ENCODE measurements at places on chromosomes 2 and 18.
A peak's percentile ranks its signal among the peaks of the same experiment; 100 is the strongest.

DNA sequence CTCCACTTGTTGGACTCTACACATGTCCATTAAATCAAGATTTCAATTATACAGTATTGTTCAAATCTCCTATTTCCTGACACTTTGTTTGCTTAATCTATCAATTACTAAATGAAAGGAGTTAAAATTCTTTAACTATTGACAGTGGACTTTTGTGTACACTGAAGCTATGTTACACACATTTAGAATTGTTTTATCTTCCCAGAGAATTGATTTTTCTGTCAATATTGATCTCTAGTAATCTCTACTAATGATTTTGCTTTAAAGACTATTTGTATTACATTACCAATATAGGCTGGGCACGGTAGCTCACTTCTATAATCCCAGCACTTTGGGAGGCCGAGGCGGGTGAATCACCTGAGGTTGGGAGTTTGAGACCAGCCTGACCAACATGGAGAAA, 215.7 kb downstream of the WDPCP start:
- DNase-seq = no peak

DNA sequence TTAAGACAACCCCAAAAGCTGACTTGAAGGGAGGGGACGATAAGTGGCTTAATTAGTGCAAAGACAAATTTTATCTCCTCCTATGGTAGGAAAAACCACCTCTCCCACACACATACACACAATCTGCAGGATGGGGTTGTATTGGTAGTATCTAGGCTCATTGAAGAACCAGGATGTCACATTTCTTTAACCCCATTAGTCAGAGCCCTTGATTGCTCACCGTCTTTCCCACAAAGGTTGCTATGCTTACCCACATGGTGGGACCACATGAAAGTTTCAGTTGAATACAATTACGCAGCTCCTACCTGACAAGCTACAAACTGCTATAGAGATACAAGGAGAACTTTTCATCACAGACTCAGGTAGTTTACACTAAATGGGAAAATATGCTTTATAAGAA, 765.0 kb upstream of the CELF4 start:
- DNase-seq = no peak

- DNase-seq = no peak
Observed at GRCh38 chr18:63570721-63571120, 16.4 kb upstream of the SERPINB13 start.

- no peak for DNase-seq
Observed at GRCh38 chr2:31237348-31238017, 3.5 kb downstream of the EHD3 start.

GRCh38 chr2:63862806-63863205, 21.1 kb downstream of the UGP2 start:
- DNase-seq = no peak

DNA sequence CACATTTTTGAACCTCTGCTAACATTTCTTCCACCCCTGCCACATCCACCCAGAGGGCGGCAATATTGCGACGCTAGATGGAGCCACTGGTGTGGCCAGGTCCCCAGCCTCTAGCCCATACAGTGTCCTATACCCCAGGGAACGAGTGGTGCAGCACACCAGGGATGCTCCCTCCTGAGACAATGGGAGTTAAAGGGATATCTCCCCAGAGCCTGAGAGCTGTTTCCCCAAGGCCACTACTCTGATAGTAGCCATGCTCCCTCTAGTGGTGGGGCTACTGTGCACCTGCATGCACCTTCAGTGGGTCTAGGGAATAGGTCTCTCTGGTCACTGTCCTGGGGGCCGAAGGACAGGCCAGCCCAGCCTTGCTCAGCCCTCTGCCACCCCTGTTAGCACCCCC, 336.4 kb upstream of the FSHR start:
- DNase-seq = peak; percentile 12

DNA sequence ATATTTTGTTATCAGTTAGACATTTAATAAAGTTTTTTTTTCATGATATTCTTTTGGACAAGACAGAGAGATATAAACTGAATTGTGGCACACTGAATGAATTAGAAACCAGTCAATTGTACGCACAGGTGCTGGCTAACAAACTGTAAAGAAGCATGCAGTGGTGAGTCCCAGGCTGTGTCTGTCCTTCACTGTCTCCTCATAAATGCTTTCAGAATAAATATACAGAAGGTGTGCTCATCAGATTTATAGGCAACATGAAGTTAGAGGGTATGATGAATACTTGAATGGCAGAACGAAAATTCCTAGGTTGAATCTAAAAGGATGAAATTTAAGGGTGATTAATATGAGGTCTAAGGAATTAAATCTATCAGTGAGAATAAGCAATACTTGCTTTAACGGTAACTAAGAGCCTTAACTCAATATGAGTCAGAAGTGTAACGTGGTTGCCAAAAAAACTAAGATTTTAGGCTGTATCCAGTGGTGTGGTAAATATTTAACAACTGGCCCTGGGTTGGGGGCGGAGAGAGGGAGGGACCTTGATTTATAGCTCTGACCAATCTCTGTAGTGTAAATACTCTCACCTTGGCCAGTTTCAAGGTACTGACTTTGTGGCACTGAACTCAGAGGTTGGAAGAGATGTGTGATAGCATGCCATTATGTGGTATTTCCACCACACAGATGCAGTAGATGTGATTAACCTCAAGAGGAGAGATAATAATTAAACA, 41.9 kb upstream of the AAK1 start:
- DNase-seq = no peak

DNA sequence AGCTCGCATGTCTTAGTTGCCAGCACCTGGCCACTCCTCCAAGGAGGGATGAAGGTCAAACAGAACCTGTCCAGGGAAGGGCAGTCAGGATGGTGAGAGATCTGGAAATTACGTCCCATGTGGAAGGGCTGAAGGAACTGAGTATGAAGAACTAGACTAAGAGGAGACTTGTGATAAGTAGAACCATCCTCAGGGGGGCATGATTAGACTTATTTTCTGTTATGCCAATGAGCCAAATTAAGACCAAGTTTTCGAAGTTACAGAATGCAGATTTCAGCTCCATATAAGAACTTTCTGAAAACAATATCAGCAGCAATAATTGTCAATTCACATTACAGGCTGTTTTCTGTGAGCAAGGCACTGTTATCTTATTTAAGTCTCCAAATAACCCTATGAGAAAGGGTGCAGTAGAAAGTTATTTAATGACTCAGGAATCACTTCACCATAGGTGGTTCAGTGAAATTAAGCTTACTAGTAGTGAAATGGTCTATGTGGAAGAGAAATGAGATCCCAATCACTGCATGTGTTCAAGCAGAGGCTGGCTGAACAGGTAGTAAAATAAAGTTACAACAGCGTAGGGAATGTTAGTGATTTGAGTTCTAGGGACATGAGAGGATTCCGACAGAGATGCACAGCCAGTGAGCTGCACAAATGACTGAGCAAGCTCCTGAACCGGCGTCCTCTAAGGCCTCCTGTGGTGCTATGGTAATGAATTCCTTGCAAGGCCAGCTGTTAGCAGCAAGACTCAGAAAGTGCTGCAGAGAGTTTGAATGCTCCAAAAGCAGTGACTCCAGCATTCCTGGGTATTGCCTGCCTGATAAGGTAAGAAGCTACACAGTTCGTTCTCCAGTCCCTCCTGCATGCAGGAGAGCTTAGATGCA, 4.5 kb upstream of the DYM start:
- no peak for DNase-seq

DNA sequence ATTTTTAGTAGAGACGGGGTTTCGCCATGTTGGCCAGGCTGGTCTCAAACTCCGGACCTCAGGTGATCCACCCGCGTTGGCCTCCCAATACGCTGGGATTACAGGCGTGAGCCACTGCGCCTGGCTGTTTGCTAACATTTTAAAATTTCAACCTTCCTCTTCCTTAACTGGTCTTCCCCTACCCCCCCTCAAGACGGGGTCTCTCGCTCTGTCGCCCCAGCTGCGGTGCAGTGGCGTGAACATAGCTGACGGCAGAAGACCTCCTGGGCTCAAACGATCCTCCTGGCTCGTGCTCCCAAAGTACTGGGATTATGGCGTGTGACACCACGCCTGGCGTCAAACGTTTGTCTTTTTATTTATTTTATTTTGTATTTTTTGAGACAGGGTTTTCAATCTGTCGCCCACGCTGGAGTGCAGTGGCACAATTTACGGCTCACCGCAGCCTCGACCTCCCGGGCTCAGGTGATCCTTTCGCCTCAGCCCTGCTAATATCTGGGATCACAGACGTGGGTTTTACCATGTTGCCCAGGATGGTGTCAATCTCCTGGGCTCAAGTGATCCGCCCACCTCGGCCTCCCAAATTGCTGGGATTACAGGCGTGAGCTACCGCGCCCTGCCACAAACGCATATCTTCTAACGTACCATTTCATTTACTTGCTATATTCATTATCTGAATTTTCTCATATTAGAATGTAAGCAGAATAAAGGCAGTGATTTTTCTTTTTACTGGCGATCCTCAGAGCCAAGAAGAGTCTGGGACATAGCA, 984 bp upstream of the MSH2 start:
- DNase-seq = no peak

DNA sequence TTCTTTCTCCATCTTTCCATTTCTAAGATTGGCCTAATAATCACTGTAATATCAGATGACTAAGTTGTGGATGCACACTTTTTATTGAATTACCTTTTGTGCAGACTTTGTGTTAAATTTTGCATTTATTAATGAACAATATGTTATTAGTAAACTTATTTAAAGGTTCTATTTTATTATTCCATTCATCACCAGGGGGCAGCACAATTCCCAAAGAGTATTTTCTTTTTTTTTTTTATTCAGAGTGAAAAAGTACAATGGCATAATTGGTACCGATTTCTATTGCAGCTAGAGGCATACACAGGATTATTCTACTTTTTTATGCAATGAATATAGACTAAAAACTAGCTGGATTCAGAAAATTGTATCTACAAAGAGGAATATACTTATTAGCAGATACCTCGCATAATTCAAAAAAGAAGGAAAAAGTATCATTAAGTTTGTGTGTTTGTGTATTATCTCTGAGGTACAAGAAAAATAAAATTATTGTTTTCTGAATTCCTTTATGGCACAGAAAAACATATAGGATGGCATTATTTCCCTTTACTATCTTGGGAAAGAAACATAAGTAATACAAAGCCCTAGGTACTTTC, 390.6 kb downstream of the ERBB4 start:
- no peak for DNase-seq

- no peak for DNase-seq
Observed at GRCh38 chr18:4352746-4353551, 102.2 kb downstream of the DLGAP1 start.

- DNase-seq = no peak
Observed at GRCh38 chr18:27848336-27848735, 328.6 kb downstream of the CDH2 start.

DNA sequence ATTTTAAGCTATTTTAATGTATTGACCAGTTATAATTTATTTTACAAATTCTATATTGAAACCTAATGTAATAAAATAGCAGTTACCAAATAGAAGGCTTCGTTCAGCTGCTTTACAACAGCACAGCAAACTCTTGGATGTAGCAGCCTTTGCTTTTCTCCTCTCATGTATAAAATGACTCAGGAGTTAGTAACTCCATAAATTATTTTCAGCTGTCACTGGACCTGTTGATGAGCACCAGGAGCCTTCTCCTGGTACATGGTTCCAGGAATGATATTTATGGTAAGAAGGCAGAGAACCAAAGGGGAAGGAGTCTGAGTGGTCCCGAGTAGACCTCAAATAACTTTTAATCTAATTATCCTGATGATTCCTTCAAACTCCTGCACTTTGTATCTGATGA, 256.4 kb upstream of the NETO1 start:
- DNase-seq = no peak

DNA sequence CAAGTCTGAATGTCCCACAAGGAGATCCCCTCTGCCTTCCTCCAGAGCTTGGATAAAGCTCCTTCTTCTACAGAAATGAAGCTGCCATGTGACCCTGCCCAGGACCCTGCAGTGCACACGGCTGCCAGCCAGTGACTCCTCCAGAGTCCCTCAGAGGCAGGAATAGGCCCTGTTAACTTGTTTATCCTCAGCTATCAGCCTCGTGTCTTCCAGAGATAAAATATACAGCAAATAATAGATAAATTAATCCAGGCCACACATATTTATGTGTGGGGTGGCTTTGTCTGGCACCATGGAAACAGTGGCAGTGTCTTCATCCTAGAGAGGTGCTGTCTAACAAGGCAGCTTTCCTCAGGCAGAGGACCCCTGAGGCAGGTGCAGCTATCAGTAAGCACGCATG, 66.7 kb downstream of the TMEM18 start:
- no peak for DNase-seq

DNA sequence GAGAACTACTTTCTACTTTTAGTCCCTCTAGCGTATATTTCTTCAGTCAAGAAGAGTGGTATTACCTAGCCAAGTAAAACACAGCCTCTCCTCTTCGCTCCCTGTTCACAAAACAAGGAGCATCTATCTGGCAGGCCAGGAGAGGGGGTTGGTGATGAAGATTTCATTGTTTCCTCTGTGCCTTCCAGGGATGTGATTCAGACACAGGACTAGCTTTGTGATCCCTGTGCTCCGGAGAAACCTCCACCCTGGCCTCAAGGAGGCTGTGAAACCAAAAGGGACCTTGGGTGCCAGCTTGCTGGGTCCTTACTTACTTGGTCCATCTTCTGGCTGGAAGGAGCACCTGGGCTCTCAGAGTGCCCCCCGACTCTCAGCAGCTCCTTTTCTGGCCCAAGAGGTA, 5.7 kb downstream of the RHOB start:
- DNase-seq = peak; percentile 46

DNA sequence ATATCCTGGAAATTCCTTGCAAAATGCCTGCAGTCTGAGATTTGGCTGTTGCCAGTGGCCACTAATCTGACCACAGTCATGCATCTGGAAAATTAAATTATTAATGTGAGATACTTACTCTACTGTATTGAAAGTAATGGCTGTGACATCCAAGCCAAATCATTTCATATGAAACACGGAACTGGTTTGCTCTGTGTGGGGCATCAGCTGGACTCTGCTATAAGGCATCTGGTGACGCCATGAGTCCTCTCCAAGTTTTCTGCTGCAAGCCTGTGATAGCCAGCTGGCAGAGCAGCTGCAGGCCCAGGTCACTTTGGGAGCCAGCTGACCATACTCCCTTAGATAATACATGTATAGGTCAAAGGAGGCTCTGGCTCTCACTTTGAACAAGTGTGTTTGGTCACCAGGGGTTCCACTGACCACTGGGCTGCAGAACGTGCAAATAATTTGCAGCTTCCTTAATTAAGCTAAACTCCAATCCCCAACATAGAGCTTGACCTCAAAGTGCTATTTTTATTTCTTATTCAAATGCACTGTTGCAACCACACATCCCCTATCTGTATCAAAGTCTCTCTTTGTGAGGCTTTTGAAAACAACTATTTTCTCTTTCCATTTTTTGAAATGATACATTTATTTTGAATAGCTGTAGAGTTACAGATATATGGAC, 152.9 kb downstream of the NCKAP5 start:
- DNase-seq = no peak

DNA sequence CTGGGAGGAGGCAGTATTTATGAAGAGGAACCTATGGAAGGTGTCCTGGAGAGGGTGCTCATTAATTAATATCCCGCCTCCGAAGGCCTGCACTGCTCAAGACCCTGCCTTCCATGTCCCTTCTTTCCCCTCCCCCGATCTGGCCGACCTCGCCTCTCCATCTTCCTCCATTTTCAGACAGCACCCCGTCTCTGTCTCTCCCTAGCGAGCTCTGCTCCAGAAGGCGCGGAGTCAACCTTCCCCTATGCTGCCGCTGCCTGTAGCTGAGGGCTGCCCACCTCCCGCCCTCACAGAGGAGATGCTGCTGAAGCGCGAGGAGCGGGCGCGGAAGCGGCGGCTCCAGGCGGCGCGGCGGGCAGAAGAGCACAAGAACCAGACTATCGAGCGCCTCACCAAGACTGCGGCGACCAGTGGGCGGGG, 1.1 kb upstream of the WBP1 start:
- no peak for DNase-seq
